Astrocyte of the spinal cord (primary cell): ENCODE measurements at places on chromosomes 2 and 18.

GRCh38 chr2:168841445-168841844 lies 39.0 kb downstream of the NOSTRIN start:
- DNase-seq, result no peak

GRCh38 chr2:99158599-99158998 lies 3.8 kb downstream of the LIPT1 start:
- no peak for DNase-seq

DNA sequence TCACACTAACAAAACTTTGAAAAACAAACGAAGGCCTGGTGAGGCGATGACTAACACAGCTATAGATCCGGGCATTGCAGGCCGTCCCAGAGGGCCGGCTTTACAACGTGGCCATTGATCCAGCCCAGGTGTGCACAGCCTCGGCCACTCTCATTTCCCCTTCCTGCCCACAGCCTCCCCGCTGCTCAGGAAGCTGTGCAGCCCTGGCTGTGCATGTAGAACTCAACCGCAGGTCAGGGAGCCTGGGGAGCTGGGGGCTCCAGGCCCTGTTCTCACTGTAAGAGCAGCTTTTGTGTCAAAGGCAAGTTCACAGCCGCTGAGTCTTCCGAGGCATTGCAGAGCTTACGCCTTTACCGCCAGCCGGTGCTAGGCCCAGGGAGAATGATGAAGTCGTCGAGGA lies 87.2 kb downstream of the LONRF2 start:
- DNase-seq, result peak; percentile 70

DNA sequence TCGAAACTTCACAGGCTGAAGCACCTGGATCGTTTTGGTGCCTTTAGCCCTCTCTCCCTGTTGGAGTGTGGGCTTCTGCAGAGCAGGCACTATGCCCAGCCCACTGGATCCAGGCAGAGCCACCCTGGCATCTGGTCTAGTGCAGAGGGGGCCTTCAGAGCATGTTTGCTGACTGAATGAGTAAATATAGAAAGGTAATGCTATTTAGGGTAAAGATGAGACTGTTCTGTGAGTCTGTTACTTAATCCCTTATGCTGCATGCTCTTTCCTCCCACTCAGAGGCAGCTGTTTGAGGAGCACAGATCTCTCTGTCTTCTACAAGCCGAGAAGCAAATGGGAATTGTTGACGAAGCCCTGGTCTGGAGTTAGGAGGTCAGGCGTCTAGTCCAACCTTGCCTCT lies 130.2 kb downstream of the RGPD3 start:
- DNase-seq, result no peak

- DNase-seq, result no peak
These were observed 7.9 kb upstream of the CRYBA2 start for GRCh38 chr2:219001100-219001576.

- DNase-seq, result peak; percentile 41
These were observed 117.0 kb downstream of the RBMS1 start for GRCh38 chr2:160376576-160376975.

DNA sequence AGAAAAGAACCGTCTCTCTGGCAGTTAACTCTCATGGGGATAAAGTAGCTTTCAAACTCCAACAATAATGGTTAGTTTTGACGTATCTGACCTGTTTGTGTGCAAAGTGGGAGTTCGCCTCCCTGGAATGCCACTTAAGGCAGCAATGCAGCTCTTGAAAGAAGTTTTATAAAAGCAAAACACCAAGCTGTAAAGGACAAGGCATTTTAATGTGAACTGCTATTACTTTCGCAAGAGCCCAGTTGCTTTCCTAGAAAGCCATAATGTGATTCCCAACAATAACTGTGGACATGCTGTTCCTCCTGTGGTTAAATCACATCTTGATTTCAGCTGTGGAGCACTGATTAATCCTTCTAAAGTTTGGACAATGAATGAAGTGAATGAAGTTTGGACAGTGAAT lies 303.7 kb downstream of the PTPRM start:
- DNase-seq, result peak; percentile 53

DNA sequence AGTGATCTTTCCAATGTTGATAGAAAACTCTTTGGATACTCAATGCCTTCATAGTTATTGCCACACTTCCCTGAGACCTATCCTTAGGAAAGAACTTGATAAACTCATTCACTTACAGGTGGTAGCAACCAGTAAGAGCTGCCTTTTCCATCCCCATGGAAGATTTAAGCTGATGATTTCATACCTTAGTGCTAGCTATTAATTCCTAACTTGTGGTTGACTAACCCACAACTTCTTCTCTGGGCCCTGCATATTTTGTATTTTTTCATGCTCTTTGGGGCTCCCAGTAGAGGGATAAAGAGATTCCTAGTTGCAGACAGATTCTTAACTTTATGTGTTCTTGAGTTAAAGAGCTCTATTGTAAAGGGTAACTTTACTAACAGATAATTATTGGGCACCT lies 25.2 kb upstream of the SIX3 start:
- no peak for DNase-seq

- DNase-seq, result no peak
These were observed 182.8 kb downstream of the LDLRAD4 start for GRCh38 chr18:13401404-13401803.

GRCh38 chr2:29563697-29564096 lies 357.7 kb downstream of the ALK start:
- no peak for DNase-seq

DNA sequence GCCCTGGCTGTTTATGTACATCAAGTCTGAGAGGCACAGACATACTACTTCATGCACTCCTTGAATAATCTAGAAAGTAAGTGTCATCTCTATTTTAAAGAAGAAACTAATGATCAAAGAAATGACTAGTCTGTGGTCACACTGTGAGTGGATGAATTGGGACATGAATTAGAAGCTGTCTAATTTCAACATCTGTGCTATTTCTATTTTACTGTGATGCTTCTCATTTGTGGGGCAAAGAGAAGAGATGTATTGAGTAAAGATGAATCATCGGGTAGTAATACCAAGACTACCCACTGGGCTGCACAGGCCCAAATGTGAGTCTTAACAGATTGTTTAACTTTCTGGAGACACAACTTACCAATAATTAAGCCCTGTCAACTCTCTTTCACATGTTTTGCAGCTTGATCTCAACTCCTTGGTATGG lies 42.4 kb upstream of the MTIF2 start:
- peak; percentile 64 for DNase-seq

DNA sequence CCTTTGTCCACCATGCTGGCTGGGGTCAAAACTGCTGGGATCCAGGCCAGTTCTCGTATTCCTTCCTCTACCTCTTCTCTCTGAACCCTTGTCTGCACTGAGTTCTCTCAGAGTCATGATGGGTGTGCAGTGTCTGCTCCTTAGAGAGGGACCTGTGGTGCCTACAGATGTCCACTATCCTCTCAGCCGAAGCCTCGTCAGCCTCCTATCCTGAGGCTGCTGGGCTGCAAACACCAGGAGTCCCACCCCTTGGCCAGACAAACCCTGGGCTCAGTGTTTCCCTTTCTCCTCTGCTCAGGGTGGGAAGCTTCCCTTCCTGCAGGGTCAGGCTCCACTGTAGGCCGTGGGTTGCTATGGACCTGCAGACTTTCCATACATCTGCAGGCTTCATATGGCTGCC lies 2.3 kb downstream of the INPP5D start:
- no peak for DNase-seq

DNA sequence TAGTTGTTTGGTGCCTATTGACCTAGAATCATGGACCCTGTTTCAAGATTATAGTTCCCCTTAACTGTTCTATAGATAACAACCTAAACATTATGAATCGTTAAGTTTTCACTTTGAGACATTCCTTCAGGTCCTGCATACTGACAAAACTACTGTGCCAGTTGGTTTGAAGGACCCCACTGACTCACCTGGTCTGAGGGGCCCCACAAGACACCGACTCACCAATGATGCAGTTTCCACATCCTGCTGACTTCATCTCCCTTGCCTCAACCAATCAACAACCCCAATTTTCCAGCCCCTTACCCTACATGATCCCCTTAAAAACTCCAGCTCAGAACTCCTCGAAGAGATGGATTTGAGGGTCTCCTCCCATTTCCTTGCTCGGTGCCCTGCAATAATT lies 89.6 kb upstream of the CCDC141 start:
- no peak for DNase-seq

DNA sequence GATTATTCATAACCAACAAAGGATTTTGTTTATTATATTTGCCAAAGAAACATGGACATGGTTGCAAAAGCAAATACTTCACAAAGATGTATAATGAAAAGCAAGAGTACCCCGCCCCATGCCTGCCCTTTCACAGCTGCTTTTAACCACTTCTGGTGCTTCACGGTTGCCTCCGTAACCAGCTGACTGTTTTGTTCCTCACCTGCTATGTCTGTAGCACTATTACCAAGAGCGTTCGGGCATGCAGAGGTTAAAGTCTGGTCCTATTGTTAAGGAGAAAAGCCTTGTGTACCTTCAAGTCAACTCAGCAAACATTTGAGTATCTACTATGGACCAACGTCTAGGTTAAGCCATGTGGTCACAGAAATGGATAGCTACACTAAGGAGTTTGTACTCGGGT lies 115.2 kb upstream of the FOSL2 start:
- no peak for DNase-seq

DNA sequence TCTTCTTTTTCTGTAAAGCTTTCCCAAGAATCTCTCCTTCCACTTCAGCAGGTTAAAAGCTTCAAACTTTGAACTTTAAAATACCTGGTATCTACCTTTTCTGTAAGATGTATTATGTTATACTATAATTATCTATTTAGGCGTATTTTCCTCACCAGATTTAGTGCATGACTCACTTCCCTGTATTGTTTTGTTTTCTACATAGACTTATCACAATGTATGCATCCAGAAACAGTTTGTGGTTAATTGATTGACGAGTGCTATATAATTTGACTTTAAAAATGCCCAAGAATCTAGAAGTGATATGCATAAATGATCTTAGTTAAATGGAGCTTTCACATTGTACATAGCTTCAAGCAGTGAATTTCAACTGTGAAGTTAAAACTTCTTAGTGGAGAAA lies 473.9 kb upstream of the CDH2 start:
- DNase-seq, result no peak
